Astrocyte (in vitro differentiated cells and primary cell): ENCODE measurements at places on chromosomes 4 and X. TPM values are rescaled to one million over a fixed set of nuclear protein-coding genes. Genes with fewer than 3 reads are reported as not detected.
A peak's percentile ranks its signal among the peaks of the same experiment; 100 is the strongest.

- no peak for DNase-seq
Observed at GRCh38 chrX:45306794-45307193, 106.1 kb upstream of the DIPK2B start.

DNA sequence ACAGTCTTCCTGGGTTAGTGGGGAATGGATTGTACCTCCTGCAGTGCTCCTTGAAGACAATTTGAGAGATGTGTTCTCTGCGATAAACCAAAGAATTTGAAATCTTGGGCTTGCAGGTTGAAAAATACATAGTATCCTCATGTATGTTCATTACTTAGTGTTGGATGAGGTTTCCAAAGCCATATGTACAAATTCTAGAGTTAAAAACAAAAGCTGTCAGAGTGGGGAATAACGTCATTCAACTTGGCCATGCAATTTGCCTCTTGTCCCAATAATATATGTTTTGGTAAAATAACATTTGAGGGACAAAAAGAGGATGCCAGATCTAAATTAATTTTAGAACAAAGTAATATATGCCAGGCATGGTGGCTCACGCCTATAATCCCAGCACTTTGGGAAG lies 51.3 kb upstream of the CBR4 start:
- no peak for DNase-seq

DNA sequence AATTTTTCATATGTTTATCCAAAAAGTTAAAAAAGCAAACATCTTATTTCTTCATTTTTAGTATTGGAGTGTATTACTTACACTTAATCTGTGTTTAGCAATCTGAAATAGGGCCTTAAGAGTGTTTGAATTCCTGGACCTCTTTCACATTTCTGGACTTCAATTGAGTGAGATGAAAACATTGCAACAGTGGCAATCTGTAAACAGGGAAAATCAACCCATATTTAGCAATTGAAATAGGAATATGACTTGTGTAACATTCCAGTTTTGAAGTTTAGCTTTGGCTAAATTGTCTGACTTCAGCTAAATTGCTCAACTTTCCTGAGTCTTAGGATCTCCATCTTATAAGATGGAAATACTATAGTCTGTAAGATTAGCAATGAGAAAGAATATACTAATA lies 34.6 kb upstream of the FHL1 start:
- DNase-seq, result no peak

GRCh38 chr4:179248821-179249220 lies 1806.6 kb upstream of the AGA start:
- DNase-seq, result no peak

DNA sequence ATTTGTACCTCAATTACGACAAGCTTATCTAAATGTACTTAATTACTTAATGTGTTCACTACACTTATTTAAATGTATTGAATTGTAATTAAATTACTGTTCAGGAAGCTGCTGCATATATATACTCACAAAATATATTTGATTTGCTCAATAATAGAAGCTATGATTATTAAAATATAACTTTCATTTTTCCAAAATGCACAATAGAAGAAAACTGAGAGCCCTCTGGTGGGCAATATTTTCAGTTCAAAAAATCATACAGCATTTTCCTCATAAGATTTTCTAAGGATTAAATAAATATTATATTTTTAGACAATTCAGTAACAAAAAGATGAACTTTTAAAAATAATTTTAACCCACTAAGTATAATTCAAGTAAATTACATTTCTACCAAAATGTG lies 217.3 kb downstream of the DKK2 start:
- no peak for DNase-seq

DNA sequence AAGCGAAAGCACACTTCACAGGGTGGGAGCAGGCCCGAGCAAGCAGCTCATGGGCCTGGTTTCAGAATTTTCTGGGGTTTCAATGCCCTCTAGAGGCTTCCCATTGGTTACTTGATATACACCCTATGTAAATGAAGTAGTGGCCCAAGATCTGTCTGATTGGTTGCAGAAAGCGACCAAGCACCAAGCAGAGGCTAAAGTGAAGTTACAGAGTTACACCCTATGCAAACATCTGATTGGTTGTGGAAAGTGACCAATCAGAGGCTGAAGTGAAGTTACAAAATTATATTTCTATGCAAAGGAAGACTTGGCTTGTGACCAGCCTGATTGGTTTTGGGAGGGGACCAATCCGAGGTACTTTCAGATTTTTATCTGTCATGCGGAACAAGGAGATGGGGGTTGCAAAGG lies 8.2 kb downstream of the FHIP1A start:
- peak; percentile 17 for DNase-seq

- DNase-seq, result no peak
Observed at GRCh38 chrX:116357329-116357728, 79.1 kb upstream of the SLC6A14 start.

DNA sequence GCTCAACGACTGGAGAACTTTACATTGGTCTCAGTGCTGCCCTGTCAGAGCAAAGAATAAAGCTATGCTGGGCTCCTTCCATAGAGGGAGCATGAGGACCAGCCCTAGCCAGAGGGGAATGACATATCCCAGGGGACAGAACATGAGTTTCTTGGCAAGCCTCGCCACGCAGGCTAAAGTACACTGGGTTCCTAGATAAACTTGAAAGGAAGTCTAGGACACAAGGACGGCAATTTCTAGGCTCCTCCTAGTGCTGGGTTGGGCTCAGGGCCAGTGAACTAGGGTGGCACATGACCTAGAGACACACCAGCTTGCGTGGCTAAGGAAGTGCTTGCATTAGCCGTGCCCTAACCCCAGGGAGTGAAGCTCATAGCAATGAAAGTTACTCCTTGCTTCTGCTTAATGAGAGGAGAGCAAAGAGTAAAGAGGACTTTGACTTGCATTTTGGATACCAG lies 141.0 kb downstream of the MAB21L2 start:
- DNase-seq, result no peak

DNA sequence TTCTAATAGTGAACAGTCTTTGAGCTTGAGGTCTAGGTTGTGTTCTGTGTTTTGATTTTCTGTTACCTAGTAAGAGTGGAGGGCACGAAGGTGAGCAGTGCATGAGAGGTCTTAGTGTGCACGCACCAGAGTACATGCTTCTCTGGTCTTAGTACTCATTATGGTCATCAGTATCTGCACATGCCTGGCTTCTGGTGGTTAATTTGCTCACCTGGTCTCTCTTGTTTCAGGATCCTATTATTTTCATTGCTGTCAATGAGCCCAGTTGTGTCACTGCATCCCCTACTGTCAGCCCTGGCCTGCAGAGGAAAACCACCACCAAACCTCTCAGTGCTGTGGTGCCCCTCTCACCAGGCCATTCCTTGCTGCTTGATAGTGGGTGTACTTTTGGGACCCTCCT lies 54.8 kb downstream of the NSUN7 start:
- DNase-seq, result no peak

DNA sequence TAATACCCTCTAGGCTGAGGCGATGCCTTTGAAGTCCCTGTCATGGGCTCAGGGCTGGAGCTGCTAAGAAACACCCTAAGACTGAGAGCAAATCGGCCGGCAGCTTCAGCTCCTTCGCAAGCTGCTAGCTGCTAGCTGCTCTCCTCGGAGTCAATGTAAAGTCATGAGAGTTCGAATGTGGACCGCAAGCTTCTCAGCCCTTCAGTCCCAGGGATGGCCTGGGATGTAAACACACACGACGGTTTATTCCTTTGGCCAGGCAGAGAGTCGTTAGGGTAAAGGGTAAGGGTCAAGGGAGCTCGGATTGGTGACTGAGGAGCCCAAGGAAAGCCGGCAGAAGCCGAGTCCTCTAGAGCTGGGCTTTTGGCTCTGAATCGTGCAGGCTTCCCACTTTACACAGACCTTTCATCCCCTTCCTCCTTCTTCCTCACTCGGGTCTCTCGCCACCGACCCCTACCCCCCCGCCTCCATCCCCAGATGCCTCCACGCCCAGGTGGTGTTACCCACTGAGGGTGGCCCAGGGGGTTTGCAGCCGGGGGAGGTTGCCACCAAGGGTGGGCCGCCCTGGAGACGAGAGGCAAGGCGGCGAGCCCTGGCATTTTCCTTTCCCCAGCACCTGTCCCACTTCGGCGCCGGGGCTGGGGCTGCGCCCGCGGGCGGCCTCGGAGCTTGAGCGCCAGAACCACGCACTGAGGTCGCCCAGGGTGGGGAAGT lies 3.1 kb upstream of the BCORL1 start:
- DNase-seq, result no peak

The C4orf36 gene
- not detected in 2 replicates for total RNA-seq

The MXRA5 gene
- total RNA-seq, result 23.3 and 60.6 TPM in 2 replicates

The PTCHD1 gene
- 0.05 and 0.14 TPM in 2 replicates for total RNA-seq

The CCDC149 gene
- total RNA-seq, result 10.2 and 13.8 TPM in 2 replicates

The CT45A10 gene
- not detected in 2 replicates for total RNA-seq

The COL25A1 gene
- 10.4 and 10.5 TPM in 2 replicates for total RNA-seq

The PCDH19 gene
- total RNA-seq, result 11.6 and 14.9 TPM in 2 replicates

The SH2D1A gene
- total RNA-seq, result not detected in 2 replicates

The CYBB gene
- not detected in 2 replicates for total RNA-seq
